ENCODE measurements at places on chromosomes 6 and 20.

DNA sequence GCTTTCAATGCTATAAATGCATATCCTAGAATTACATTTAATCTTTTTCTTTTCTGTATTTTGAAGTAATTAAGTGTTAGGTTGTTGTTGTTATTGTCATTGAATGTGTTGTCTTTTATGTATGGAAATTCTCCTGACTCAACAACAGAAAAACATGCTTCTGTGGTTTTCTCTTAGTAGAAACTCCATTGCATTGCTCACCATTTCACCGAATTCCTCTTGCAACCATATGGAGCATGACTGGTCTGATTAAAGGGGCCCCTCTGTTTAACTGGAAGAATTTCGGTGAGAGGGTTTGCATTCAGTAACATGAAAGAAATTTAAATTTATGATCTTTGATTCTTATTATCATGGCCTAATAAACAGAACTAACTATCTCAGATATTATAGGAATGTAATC is 454.3 kb upstream of the JARID2 start:
- DNase-seq: no peak

DNA sequence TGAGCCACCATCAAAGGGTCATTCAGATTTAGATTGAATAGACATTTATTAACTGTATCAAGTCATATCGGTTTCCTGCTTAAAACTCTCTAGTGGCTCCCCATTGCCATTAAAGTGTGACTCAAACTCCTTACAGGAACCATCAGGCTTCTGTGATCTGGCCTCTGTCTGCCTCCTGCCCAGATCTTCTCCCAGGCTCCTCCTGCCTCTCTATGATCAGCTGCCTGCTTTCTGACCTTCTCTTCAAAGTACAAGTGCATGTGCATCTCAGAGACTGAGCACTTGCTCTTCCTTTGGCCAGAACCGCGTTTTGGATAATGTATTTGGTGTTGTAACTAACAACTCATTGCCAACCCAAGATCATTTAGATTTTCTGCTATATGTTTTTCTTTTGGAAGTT is 52.7 kb downstream of the IL20RA start:
- no peak for DNase-seq

DNA sequence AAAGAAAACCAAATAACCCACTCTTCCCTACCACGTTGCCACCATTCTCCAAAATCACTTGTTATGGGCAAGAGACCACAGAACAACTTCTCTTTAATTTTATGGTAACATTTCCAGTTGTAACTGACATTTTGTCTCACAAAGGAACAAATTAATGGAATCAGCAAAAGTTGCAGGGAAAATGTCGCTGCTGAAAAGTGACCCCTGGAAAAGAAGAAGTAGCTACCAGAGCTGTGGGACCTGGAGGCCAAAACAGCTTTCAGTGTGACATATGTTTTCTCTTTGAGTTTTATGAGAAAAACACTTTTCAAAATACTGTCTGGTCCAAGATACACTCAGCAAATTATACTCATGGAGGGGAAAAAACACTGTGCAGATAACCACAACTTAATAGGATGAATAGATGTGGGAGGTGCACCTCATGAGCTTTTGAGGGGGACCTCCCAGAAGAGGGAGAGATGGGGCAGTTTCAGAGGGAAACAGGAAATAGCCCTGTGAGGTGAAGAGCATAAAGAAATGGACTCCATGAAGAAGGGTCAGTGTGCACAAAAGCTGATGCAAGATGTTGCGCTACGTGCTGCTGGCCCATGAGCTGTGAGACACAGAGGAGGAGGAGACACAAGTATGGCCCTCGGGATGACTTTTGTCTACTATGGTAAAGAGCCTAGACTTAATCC is 87.3 kb downstream of the DTNBP1 start:
- no peak for DNase-seq

GRCh38 chr6:54681987-54682386 is 164.6 kb upstream of the FAM83B start:
- DNase-seq: no peak

DNA sequence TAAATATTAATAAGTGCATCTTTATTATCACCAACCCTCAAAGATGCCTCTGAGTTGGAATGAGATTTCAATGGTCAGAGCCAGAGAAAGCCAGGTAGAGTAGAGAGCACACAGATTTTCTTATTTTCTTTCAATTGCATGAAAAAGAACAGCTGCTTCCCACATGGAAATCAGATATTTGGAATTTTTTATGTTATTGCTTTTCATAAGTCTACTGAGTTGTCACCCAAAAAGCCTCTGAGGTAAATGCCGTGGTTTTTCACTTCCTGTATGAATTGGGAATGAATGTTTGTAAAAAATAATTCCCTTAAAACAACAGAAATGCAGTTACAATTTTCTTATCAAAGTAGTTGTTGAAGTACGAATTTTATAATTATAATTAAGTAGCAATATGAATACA is 563.1 kb downstream of the RFPL4B start:
- DNase-seq: no peak

- DNase-seq: no peak
Measured at GRCh38 chr6:166592821-166593220, 6.3 kb upstream of the RAMACL start.

- DNase-seq: no peak
Measured at GRCh38 chr6:161379834-161380582, 106.1 kb upstream of the AGPAT4 start.

DNA sequence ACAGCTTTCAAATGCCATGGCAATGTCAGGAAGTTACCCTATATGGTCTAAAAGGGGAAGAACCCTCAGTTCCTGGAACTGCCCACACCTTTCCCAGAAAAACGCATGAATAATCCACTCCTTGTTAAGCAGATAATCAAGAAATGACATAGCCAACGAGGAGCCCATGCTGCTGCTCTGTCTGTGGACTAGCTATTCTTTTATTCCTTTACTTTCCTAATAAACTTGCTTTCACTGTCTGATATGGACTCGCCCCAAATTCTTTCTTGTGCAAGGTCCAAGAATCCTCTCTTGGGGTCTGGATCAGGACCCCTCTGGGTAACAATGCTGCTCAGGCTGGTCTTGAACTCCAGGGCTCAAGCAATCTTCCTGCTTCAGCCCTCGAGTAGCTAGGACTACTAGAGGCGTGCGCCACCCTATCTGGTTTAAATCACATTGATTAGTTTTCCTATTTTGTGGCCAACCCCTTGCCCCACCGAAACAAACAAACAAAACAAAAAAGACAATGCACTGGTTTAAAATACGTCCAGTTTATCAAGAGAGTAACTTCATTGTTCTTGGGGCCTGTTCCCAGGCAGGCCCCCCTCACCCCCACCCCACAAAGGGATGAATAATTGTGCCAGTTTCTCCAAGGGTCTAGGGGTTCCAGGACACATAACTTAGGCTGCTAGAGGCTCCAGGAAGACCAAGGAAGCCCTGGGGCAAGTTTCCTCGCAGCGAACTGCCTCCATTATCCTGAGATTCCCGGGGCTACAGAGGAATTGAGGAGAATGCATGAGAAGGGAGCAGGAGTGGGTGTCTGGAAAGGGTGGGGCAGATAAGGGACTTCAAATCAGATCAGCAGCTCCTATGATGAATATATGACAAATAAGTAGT is 10.1 kb upstream of the AKAP12 start:
- DNase-seq: no peak

DNA sequence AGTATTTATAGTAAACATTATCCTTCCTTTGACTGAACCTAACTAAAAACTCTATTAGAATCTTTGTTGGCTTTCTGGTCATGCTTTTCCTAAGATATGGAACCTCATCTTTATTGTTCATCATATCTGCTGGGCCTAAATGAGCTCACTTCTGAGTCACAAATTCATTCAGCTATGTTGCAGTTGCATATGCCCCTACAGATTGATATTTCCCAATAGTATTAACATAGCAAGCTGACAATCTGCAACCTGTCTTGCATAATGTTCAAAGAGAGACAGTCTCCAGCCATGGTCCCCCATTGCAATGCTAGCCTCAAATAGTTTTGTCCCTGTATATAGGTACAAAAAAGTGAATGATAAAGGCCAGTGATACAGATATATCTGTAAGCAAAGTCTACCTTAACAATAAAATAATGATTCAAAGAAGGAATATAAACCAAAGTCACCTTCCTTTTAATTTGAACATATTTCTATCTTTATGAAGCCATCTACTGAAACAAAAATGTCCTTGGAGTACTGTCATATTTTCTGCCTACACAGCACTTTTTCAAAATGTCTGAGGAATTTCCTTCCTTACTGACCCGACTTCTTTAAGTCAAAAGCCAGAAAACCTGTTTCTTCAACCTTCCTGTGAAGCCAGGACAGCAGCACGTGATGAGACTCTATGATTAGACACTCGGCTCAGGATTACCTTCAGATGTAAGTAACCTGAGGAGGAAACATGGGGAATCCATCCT is 140.7 kb downstream of the UBE3D start:
- DNase-seq: no peak

- DNase-seq: no peak
Measured at GRCh38 chr20:3786126-3786484, 435 bp downstream of the CENPB start.

GRCh38 chr6:7770111-7770510 is 44.2 kb downstream of the BMP6 start:
- DNase-seq: no peak

GRCh38 chr6:92848459-92848858 is 570.9 kb downstream of the EPHA7 start:
- no peak for DNase-seq

DNA sequence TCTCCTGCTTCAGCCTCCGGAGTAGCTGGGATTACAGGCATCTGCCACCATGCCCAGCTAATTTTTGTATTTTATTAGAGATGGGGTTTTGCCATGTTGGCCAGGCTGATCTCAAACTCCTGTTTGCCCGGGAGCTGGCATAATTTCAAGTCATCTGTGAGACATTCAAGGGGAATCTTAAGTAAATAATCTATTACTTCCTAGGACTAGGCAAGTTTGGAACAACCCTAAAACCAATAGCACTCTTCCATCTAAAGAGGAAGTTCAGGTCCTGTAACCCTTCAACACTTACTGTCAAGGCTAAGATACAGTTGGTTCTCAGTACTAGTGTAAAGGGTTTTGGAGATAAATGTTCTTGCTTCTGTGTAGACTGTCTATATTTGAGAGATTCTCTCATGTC is 267.8 kb upstream of the IRAK1BP1 start:
- no peak for DNase-seq

GRCh38 chr6:131756039-131756438 is 45.2 kb upstream of the CTAGE9 start:
- no peak for DNase-seq

GRCh38 chr6:72746276-72746675 is 124.4 kb downstream of the KCNQ5 start:
- DNase-seq: no peak

- no peak for DNase-seq
Measured at GRCh38 chr6:11418290-11418905, 119.2 kb upstream of the TMEM170B start.

DNA sequence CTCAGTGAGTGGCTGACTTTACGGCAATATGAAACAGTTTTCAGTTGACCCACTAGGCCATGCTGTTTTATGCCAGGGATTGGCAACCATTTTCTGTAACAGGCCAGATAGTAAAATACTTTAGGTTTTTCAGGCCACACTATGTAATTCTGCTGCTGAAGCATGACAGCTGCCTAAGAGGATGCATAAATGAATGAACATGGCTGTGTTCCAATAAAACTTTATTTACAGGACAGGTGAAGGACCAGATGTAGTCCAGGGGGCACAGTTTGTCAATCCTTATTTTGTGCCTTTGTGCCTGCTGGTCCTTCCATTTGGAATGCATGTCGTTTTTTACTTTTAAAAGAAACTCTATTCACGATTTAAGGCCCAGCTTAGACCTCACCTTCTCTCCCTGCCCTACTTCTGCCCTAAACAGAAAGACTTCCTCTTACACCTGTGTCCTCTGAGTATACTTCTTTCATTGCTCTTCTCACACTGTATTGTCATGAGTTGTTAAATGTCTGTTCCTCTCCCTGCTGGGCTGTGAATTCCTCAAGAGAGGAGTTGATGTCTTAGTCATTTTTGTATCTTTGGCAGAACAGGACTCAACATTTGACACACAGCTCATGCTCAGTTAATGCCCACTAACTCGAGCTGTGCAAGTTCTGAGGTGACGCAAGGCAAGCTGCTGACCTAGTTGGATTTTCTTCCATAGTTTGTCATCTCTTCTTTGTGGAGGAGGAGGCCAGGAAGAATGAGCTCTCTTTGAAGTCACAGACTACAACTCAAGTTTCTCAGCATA is 90.1 kb upstream of the MAP7 start:
- no peak for DNase-seq

GRCh38 chr6:35011096-35012041 is 122.3 kb downstream of the ANKS1A start:
- no peak for DNase-seq

DNA sequence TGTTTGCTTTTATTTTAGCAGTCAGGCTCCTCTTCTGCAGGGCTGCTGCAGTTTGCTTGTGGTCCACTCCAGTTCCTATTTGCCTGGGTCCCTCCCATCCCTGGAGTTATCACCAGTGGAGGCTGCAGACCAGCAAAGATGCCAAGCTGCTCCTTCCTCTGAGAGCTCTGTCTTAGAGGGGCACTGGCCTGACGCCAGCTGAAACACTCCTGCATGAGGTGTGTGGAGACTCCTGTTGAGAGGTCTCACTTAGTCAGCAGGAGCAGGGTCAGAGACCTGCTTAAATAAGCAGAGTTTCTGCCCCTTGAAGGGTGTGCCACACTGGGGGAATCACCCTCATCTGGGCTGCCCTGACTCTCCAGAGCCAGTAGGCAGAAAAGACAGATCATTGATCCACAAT is 16.2 kb upstream of the WFDC8 start:
- DNase-seq: no peak

GRCh38 chr6:2731281-2731909 is 19.3 kb downstream of the MYLK4 start:
- DNase-seq: no peak

GRCh38 chr6:64817525-64817924 is 889.5 kb downstream of the EYS start:
- DNase-seq: no peak

DNA sequence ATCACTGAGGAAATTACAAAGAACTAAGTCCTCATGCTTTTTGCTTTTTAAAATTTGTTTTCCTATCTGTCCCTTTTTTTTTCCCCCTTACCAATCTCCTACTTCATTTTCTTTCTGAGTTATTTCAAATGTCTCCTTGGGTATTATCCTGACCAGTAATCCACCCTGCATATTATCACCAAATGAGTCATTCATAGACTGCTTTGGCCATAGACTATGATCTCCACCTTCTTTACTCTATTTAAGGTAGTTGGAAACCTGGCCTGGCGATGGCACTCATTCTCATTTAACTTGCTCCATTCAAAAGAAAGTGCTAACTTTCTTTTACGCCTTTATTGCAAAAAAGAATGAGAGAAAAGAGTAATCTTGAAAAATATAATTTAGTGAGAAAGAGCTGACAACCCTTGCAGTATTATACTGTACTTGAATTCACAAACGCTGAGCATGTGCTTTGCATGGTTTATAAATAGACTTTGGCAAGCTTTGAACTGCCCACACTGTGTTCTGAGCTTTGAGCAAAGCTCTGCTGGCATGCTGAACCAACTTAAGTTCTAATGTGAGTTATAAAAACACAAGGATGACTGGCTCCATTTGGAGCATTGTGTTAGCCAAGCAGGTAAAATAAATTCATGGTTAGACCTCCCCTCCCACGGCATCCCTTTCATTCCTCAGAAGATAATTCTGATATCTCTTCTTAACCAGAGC is 198.9 kb downstream of the NKAIN2 start:
- no peak for DNase-seq
